SK-N-SH (cell line): ENCODE measurements at places on chromosomes 7 and 10. TPM values are rescaled to one million over a fixed set of nuclear protein-coding genes. Genes with fewer than 3 reads are reported as not detected.

- no peak for DNase-seq
These were observed 70.5 kb upstream of the DIP2C start for GRCh38 chr10:759898-760477.

- no peak for DNase-seq
These were observed 17.3 kb downstream of the ZNF777 start for GRCh38 chr7:149443523-149443922.

DNA sequence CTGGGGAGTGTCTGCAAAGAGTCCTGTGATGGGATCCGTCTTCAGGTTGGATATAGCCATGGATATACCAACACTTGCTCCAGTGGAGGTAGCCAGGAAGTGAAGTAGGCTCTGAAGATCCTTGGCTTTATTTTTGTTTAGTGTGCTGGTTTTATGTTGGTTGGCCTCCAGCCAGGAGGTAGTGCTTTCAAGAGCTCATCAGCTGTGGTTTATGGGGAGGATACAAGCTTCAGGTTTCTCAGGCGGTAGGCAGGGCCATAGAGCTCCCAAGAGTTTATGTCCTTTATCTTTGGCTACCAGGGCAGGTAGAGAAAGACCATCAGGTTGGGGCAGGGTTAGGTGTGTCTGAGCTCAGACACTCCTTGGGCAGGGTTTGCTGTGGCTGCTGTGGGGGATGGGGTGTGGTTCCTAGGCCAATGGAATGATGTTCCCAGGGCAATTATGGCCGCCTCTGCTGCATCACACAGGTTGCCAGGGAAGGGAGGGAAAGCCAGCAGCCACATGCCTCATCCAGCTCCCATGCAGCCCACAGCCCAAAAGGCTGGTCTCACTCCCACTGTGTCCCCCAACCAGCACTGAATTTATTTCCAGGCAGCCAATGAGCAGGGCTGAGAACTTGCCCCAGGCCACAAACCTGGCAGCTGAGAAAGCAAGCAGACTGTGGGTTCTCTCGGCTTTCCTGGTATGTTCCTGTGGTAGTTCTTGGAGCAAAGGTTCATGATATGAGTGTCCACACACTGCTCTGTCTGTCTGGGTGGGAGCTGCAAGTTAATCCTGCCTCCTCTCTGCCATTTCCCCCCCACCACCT is 67.0 kb upstream of the PRLHR start:
- DNase-seq: no peak

DNA sequence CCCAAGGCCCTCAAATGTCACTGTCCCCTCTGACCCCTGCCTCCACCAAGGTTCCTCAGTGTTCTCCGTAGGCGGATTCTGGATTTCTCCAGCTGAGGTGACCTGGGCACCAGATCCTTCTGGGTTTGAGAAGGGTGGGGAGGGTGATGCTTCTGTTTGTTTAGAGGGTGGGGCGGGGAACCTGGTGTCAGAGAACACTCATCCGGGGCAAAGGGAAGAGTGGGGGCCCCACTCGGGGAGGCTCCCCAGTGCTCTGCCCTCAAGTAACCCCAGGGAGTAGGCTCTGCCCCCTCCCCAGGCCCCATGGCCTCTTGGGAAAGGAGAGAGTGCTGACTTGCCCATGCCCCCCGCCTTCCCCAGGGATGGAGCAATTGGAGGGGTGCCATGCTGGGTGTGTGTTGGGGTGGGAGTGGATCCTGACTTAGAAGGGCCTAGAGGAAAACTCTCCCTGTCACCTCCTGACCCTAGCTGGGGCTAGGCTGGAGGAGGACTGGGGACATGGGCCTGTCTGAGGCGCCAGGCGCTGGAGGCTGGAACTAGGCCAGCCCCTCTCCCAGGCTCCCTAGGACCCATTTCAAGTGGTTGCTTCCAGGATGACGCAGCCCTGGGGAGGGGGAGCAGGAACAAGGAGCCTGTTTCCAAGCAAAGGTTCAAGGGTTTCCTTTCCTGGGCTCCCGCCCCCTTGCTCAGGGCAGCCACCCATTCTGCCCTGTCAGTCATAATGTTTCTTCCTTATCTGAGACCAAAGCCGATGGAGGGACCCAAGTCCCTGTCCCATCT is 27.9 kb downstream of the KAZALD1 start:
- no peak for DNase-seq

GRCh38 chr7:33190688-33191304 is 61.4 kb downstream of the BBS9 start:
- no peak for DNase-seq

DNA sequence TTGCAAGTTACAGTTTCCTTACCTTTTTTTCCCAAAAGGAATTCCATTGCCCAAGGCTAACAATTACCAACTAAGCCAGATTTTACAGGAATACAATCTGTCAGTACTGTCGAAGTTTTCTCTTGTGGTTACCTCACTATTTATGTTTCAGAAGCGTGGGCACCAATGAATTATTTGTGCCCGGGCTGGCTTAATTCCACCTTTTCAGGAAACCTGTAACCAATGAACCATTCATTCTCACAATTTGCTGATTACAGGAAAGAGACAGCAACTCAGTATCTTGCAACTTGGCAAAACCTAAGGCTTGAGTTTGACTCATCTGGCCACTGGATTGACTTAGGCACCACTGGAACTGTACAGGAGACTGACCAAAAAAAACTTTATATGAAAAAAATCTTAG is 485.6 kb downstream of the INHBA start:
- no peak for DNase-seq

- no peak for DNase-seq
These were observed 53.5 kb downstream of the RAMP3 start for GRCh38 chr7:45211066-45211465.

DNA sequence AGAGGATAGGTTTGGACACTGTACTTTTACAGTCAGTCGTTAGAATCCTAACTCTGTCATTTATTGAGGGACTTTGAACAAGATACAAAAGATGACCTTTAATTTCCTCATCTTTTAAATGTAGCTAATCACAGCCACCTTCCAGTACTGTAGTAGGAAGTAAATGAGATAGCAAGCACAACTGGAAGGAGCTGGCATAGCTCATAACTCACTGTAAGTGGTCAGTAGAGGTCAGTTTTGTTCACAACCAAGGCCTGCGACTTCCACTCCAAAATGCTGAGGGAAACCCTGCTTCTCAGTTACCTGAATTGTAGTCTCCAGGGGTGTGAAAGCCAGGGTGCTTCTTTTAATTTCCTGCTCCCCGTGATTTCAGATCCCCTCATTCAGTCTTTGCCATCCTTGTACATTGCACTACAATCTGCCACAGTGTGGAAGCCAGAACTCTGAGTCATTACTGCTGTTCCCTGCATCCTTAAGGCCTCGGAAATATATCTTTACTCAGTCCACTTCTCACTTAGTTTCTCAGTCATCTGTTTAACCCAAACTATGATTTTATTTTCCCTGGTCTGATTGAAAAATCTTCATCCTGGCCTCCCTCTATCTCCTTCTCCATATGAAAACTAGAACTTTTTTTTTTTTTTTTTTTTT is 361.2 kb downstream of the NRG3 start:
- DNase-seq: no peak

GRCh38 chr7:116211913-116212596 is 1.7 kb downstream of the TES start:
- no peak for DNase-seq

DNA sequence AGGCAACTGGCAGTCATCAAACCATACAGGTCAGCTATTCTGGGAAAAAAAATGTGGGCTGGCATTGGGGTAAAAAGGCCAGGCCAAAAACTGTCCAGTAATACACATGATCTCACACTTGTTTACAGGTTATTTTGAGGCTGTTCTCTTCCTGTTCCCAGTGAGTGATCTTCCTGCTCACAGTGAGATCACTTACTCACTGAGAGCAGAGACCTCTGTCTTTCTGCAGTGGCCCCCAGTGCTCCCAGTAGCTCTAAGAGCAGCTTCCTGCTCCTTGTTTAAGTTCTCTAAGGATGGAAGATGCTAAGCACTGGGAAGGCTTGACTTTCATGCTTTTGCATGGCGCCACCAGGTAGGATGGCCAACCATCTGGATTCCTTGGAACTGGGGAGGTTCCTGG is 93.5 kb upstream of the KIAA1217 start:
- DNase-seq: no peak

GRCh38 chr10:125006921-125007426 is 65.1 kb downstream of the ZRANB1 start:
- peak; percentile 92 for DNase-seq

GRCh38 chr10:15705298-15705697 is 14.4 kb downstream of the ITGA8 start:
- DNase-seq: no peak

- no peak for DNase-seq
These were observed 175.4 kb downstream of the CSTF2T start for GRCh38 chr10:51524041-51524440.

- DNase-seq: no peak
These were observed 1127.7 kb upstream of the LRRTM3 start for GRCh38 chr10:65798133-65798532.

DNA sequence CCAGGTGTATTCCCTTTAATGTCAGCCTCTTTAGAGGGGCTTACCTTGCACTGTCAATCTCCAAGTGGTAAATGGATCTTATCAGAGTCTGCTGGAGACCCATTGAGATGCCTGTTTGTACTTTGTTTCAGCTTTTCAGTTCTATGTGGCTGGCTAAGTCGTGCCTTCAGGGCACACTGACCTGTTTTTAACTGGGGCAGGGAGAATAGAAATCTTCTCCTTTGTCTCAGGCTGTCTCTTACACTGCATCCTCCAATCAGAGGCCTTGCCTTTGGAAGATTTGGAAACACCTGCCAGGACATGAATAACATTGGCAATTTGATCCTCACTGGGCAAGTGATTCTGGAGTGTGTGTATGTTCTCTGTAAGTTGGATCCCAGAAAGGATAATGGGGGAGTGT is 65.0 kb downstream of the POU6F2 start:
- no peak for DNase-seq

DNA sequence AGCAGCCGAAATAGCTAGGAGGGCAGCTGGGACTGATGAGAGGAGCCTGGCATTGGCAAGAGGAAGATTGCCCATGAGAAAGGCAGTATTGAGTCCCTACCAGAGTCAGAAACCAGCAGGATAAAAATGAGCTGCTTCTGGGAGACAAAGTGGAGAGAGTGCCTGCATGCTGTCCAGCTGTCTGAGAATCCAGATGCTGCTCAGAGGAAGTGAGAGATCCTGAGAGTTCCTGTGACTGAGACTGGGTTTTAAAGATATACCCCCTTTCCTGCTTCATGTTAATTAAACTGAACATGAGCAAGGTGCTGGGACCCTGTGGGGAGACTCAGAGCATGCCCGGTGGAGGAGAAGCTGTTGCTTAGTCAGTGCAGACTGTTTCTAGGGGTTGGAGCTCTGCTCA is 107.5 kb downstream of the KIF20B start:
- DNase-seq: no peak

GRCh38 chr10:74674927-74675326 is 151.5 kb upstream of the KAT6B start:
- DNase-seq: no peak

DNA sequence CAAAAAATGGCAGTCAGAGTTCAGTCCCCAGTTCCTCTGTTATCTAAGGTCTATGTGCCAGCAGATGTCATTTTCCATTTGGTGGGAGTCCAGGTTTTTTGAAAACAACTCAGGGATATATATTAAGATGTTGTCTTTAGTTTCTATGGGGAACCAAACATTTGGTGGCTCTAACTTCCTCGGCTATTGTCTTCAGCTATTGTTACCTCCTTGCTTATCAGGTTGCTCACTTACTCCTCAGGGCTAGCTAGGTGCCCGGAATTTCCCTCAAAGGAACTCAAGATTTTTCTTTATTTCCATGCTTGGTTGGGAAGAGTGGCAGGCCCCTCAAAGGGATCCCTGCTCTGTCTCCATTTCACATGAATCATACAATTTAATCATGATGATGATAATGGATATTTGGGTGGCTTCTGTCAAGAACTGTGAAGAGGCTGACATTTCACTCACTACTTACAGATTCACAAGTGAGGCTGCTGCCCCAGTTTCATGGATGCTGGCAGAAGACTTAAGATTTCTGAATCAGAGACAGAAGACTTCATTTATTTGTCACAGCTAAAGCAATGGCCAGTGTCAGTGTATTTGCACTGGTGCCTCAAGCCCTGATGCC is 182.8 kb downstream of the PKD1L1 start:
- no peak for DNase-seq

GRCh38 chr7:49669285-49669684 is 104.2 kb upstream of the VWC2 start:
- DNase-seq: no peak

DNA sequence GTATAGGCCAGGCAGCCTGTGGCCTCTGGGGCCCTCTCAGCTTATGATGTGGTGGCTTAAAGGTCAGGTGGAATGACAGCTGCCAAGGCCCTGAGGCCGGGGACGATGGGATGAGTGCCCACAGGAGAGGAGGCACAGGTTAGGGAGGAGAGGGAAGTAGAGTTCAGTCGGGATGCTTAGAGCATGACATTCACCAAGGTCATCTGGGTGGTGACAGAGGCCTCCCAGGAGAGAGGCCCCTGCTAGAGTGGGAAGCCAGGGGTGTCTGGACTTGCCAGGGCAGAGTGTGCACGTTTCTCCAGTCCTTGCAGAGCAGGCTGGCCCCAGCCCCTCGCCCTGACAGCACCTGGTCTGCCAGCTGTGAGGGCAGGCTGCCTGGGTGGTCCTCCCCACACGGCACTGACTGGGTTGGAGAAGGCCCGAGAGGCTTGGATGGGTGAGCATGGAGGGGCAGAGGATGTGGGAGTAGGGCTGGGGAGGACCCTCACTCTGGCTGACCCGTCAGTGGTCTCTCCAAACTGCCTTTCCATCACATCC is 1.5 kb downstream of the CALHM1 start:
- peak; percentile 47 for DNase-seq

DNA sequence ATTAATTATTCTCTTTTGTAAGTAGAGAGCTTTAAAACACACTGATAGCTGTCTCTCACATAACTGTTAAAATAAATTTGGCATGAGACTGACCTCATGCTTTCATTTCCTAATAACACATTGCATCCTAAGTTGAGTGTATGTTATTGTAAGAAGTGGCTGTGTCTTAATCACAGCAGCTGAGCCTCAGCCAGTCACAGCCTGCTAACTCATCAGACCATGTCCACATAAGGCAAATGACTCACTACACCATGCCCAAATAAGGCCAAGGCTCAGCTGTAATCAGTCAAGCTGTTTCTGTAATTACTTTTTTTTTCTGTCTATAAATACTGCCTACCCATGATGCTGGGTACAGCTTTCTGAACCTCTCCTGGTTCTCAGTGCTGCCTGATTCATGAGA is 860.9 kb downstream of the XPNPEP1 start:
- DNase-seq: no peak

- DNase-seq: no peak
These were observed 30.0 kb downstream of the DUSP5 start for GRCh38 chr10:110527731-110528171.

The CAV2 gene
- polyA plus RNA-seq: 182 and 265 TPM in 2 replicates

The MARVELD1 gene
- polyA plus RNA-seq: 53.0 and 53.8 TPM in 2 replicates

The SLC26A5 gene
- not detected in 2 replicates for polyA plus RNA-seq

The SCART1 gene
- polyA plus RNA-seq: 2.1 and 3.4 TPM in 2 replicates

The TMEM225B gene
- 1.5 and 2.2 TPM in 2 replicates for polyA plus RNA-seq

The PRTFDC1 gene
- 6.6 and 8.1 TPM in 2 replicates for polyA plus RNA-seq

The FKBP6 gene
- not detected in 2 replicates for polyA plus RNA-seq

The ADAM22 gene
- polyA plus RNA-seq: 3.0 and 4.8 TPM in 2 replicates

The RHEB gene
- 87.3 and 90.5 TPM in 2 replicates for polyA plus RNA-seq
